ENCODE measurements at places on chromosomes 2 and 18.

DNA sequence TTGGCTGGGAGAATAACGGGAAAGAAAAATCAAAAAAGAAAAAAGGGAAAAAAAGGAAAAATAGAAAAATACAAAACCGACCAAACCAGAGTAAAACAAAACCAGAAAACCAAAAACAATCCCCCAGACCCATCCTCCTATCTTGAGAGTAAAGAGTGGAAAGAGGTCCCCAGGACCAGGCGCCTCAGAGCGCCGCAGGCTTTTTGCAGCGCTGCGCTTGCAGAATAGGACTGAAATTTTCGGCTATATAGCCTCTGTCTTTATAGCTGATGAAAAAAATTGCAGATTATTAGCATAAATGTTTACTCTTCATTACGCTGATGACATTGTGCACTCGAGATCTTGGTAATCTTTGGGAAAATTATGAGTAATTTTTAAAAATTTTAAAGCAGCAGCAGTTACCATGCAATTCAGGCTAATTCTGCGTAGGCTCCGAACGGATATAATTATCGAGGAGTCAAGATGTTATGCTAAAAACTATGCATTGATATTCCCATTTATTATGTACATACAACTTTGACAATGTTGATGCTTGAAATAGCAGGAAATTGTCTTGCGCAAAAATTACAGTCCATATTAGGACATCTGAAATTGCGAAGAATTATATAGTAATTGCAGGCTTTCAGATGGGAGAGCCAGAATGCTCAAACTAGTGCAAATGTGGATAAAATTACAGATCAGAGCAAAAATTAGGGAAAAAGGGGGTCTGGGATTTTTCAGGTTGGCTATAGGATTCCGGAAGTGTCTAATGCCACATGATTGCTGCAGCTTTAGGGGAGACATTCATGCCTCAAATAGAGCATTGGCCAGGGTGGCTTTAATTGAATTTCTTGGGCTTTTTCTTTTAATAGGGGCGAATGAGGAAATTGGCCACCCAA, 8.3 kb downstream of the DLX1 start:
- peak; percentile 11 for DNase-seq

DNA sequence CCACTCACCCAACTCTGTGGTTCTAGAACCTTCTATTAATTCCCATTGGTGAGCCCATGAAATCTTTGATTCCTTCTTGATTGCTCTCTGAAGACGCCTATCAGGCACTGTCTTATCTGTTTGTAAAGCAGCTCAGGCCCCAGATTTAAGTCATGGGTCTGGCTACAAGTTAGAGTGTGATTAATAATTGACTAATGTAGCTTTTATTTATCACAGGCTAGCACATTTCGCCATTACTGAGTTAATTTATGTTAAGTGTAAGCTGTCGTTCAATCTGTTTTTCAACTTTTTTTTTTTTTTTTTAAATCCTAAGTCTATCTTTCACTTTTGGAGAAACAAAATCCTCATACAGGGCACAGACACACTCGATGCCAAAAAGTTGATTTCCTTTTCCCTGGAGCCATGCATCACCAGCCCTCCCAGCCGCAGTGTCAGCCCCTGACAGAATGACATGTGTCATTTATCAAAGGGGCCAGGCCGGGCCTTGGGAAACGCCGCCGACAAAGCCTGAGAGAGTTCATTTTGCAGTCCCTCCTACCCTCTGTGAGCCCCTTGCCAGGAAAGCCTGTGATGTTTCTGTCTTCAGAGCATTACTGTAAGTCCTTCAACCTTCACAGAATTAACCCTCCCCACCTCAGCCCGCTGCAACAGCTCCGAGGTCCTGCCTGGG, 15.8 kb downstream of the TSHZ1 start:
- no peak for DNase-seq

- DNase-seq, result no peak
These were observed 66.7 kb upstream of the SLC39A10 start for GRCh38 chr2:195590199-195590860.

- DNase-seq, result no peak
These were observed 25.3 kb downstream of the GPR55 start for GRCh38 chr2:230899786-230900185.

DNA sequence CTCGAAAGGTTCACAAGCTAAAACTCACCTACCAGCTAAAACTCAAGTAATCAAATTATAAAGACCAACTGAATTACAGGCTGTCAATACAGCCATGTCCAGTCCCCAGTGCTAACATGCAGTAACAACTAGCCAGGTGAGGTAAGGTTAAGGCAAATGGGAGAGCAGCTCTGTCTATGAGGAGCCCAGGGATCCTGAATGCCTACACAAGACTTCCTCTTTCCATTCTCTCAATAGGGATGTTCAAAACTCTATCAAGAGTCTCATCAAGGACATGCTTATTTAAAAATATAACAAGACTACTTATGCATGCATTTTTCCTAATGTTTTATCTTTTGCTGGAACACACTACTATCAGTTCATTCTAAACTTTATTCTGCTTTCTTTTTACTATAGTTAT, 20.4 kb downstream of the REV1 start:
- DNase-seq, result no peak

DNA sequence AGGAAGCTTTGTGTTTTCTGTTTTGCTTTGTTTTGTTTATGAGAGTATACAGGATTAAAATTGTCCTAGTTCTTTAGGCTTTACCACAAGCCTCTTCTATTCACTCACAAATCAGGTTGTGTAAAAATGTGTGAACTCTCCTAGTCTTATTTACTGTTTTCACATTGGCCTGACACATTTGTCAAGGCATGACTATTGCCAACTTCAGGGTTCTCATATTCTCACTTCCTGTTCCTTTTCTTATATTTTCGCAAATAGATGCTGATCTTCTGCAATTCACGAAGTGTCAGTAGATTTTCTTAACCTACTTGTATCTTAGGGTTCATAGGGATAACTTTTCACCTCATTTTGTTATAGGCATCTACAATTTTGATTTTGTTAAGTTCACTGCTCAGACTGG, 67.1 kb downstream of the CCDC102B start:
- no peak for DNase-seq

GRCh38 chr18:7367336-7367735, 136.4 kb downstream of the LRRC30 start:
- DNase-seq, result no peak

- no peak for DNase-seq
These were observed 272.2 kb upstream of the ID2 start for GRCh38 chr2:8409461-8410260.

GRCh38 chr2:99852376-99852934, 289.9 kb downstream of the AFF3 start:
- DNase-seq, result no peak

DNA sequence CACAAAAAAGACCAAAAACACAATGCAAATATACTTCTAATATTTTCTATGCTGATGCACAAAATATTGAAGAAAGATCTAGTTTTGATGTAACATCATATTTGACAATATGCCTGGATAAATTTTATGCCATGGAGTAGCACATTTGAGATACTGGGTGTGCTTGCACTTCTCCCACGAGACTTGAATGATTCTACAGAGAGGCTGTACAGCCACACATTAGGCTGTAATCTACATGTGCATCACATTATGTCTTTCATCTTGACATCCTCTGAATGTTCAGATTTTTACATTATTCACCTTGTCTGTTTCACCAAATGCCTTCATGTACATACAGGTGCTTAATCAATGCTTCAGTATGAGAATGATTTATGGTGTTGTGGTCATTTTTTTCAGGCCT, 756.4 kb upstream of the CDH7 start:
- DNase-seq, result no peak
